ENCODE measurements at places on chromosomes 4 and X. TPM values are rescaled to one million over a fixed set of nuclear protein-coding genes. Genes with fewer than 3 reads are reported as not detected.

GRCh38 chr4:89140168-89140759 is 28.9 kb downstream of the TIGD2 start:
- DNase-seq = no peak

DNA sequence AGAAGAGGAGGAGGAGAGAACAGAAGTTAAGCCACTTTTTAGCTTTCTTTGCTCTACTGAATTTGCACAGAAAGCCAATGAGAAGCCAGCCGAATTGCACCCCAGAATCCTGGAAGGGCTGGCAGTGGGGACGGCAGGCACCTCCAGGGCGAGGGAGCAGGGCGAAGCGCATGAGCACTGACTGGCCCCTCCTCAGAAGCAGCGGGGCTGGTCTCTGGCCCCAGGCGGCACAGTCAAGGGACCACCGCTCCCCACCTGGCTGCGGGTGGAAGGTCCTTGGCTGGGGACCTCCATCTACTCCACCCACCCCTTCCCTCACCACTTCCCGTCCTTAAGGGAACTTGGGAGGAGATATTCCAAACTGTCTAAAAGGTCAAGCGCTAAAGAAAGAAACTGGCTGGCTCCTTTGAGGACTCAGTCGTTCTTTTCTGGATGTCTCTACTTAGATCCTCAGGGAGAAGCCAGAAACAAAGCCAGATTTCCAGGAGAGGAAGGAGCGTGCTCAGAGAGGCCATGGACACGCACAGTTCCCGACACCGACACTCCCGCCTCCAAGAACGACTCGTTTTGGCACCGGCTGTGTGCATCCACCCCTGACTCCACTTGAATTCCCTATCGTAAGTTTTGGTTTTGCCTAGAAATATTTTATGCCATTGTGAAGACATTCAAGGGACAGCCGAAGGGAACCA is 59.5 kb upstream of the CRMP1 start:
- no peak for DNase-seq

DNA sequence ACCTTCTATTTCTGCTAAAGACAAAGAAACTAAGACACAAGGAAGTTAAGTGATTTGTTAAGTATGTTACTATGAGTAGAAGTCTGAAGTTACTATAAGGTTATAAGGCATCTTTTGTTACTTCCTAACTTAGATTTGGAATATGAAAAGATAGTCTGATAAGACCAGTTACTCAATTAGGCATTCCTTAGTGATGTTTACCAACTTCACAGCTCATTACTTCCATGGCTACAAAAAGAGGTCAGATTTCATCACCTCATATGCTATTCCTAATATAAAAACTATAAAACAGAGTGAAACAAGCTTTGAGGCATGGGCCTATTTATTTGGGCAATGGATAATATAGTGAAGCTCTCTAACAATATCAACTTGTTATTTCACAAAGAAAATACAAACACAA is 143.1 kb downstream of the TBCK start:
- DNase-seq = no peak

GRCh38 chr4:128031756-128032384 is 29.2 kb upstream of the LARP1B start:
- DNase-seq = no peak

ANXA10 gene
- total RNA-seq = 0.67 TPM

All from left colon (tissue), 2 donors.